ENCODE measurements at places on chromosomes 16 and 17.

DNA sequence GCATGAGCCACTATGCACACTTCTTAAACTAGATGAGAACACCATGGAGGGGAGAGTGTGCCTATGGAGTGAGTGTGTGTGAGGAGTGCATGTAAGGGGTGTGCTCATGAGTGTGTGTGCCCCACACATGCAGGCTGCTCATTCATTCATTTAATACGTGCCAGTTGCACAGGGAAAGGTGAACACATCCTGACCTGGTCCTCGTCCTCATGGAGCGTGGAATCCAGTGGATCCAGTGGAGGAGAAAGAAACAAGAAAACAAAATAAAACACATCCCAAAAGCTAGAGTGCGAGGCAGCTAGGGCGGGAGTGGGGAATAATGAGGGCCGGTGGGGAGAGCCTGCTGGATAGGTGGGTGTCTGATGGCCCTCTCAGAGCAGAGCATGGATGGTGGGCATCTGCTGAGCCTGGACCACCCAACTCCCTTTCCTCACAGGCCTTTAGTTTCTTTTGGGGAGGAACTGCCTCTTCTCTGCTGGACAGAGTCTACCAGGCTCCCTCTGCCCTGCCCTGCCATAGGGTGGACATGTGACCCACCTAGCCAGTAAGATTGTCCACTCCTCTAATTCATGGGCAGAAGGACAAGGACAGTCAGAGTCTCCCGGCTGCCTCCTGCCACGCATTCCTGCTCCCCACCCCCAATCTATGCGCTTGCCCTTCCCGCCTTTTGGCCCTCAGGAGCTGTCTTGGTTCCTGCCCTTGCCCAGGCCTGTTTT is 204.3 kb downstream of the RAB11FIP4 start:
- no peak for DNase-seq

DNA sequence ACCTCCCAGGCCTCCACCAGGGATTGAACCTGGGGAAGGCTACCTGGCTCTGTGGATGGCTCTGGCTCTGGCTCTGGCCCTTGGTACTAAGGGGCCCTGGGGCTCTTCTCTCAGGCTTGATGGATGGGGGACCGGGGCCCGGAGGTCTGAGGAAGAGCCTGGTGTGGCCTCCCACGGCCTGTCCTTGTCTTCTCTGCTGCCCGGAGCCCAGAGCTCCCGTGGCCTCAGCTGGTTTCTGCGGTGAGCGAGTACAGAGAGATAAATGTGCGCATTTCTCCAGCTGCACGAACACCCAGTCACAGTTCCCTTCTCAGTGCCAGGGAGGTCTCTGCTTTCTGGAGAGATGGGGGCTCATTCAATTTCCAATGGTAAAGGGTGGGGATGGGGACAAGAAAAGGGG is 9.2 kb downstream of the MGAT5B start:
- DNase-seq, result no peak

- no peak for DNase-seq
Observed at GRCh38 chr16:74756203-74756602, 18.4 kb downstream of the FA2H start.

DNA sequence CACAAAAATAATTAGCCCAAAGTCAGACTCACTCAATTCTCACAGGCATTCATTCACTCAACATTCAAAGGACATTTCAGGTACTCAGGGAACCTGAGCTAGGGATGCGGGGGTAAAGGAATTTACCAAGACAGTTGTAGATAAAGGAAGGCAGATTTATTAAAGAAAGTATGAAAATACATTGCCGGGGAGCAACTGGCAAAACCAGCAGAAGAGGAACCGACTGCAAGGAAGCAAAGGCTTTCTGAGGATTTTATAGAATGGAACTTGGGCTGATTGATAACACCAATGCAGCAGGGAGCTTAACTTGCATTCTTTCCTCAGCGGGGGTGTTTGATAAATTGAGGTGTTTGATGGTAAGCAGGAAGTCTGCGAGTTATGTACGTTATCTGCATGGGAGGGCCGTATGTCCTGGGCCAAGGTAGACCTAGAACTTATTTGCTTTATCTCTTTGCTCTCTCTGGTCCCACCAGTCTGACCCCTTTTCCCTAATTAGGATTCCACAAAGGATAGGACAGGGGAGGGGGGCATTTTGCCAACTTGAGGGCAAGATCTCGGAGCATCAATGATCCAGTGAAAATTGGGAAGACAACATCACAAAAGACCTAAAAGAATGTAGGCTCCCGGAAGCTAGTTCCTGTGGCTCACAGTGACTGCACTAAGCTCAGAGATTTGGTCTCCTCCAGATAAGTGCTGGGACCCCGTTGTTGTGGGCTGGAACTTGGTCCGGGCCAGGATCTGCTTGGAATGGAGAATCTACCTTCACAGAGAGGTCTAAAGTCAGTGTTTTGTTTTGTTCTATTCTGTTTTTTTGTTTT is 5.8 kb upstream of the MT3 start:
- no peak for DNase-seq

GRCh38 chr17:82846061-82846691 is 6.4 kb upstream of the ZNF750 start:
- DNase-seq, result no peak

DNA sequence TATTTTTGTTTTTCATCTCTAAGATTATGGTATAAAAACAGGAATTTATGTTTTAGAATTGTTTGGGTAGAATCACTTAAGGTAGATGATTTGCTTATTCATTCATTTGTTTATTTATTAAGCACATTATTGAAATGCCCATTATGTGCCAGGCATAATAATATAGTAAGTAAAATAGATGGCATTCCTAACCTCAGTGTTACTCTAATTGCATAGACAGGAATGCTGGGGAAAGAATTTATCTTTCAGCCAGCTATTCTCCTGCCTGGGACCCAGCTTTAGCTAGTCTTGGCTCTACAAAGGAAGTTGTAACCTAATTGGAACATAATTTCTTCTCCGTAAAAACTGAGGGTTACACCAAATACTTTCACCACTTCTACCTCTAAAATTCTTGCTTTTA is 44.6 kb downstream of the NFAT5 start:
- no peak for DNase-seq

- DNase-seq, result no peak
Observed at GRCh38 chr17:48723423-48724250, 652 bp downstream of the PRAC2 start.

DNA sequence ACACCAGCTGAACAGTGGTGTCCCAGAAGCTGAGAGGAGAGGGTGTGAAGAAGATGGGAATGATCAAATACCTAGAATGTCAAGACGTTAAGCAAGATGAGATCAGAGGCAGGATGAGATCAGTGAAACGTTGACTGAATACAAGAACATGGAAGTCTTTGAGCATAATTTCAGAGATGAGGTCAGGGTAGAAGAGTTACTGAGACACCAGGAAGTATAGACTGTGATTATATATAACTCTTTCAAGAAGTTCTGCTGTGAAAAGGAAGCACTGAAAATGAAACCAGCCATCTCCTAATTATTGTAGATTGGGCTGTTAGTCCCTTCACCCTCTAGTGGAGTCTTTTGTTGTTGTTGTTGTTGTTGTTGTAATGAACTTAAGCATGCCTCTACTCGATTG is 9.1 kb downstream of the SHCBP1 start:
- no peak for DNase-seq
